ENCODE measurements at places on chromosomes 7 and 10. TPM values are rescaled to one million over a fixed set of nuclear protein-coding genes. Genes with fewer than 3 reads are reported as not detected.

LIPF gene
- not detected for total RNA-seq

DHTKD1 gene
- total RNA-seq: 17.8 TPM

PRKG1 gene
- 4.6 TPM for total RNA-seq

CDC14C gene
- total RNA-seq: not detected

SKIDA1 gene
- total RNA-seq: 0.32 TPM

SAMD9 gene
- 4.5 TPM for total RNA-seq

COL13A1 gene
- total RNA-seq: 0.11 TPM

SLC29A4 gene
- total RNA-seq: 8.8 TPM

TSPAN15 gene
- total RNA-seq: 2.1 TPM

RBP3 gene
- not detected for total RNA-seq

HMX2 gene
- total RNA-seq: not detected

FAM25A gene
- not detected for total RNA-seq

NAMPT gene
- 206 TPM for total RNA-seq

GAD2 gene
- not detected for total RNA-seq

HOXA11 gene
- total RNA-seq: 0.16 TPM

AOAH gene
- 0.05 TPM for total RNA-seq

GIMAP1 gene
- total RNA-seq: not detected

SUN1 gene
- 66.3 TPM for total RNA-seq

C10orf62 gene
- total RNA-seq: not detected

ARHGEF35 gene
- not detected for total RNA-seq

MYO3A gene
- total RNA-seq: not detected

OPN4 gene
- not detected for total RNA-seq

TMEM273 gene
- not detected for total RNA-seq

ELOVL3 gene
- 0.58 TPM for total RNA-seq

OR2F2 gene
- not detected for total RNA-seq

SLC13A1 gene
- not detected for total RNA-seq

OR13A1 gene
- total RNA-seq: not detected

PAPOLB gene
- not detected for total RNA-seq

FAM221A gene
- 0.51 TPM for total RNA-seq

GRID2IP gene
- total RNA-seq: not detected

SAP25 gene
- total RNA-seq: 0.21 TPM

EVX1 gene
- total RNA-seq: not detected

LRRC17 gene
- not detected for total RNA-seq

SORCS3 gene
- total RNA-seq: 0.05 TPM

SPOCK2 gene
- 0.05 TPM for total RNA-seq

ENO4 gene
- total RNA-seq: 0.08 TPM

TMEM225B gene
- not detected for total RNA-seq

LSM8 gene
- 184 TPM for total RNA-seq

NAT16 gene
- total RNA-seq: 1.5 TPM

SYNPO2L gene
- total RNA-seq: not detected

ECD gene
- 41.5 TPM for total RNA-seq

C1QL3 gene
- total RNA-seq: not detected

ADCY1 gene
- total RNA-seq: 41.4 TPM

KLLN gene
- 0.08 TPM for total RNA-seq

GRM3 gene
- not detected for total RNA-seq

EGFR gene
- 3.2 TPM for total RNA-seq

OR6V1 gene
- total RNA-seq: not detected

CPA4 gene
- total RNA-seq: 0.11 TPM

HABP2 gene
- not detected for total RNA-seq

AVPI1 gene
- 133 TPM for total RNA-seq

PIP gene
- total RNA-seq: not detected

Data from SK-MEL-5 (cell line).